ENCODE measurements at places on chromosomes 1 and 21. TPM values are rescaled to one million over a fixed set of nuclear protein-coding genes. Genes with fewer than 3 reads are reported as not detected.

DNA sequence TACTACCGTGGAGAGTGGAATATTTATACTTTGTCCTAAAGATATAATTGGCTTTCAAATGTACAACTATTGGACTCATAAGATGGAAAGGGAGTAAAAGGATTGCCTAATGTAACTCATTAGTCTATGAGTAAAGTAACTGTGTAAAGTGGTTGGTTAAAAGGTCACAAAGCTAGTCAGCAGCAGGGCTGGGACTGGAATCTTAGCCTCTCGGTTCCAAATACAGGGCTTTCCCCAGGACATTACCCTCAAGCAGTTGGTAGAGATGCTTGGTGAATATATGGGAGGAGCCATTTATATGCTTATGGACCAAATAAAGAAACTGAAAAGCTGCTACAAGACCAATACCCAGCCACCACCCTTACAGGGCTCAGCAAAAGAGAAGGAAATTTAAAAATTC lies 283.7 kb downstream of the HLX start:
- DNase-seq = no peak

DNA sequence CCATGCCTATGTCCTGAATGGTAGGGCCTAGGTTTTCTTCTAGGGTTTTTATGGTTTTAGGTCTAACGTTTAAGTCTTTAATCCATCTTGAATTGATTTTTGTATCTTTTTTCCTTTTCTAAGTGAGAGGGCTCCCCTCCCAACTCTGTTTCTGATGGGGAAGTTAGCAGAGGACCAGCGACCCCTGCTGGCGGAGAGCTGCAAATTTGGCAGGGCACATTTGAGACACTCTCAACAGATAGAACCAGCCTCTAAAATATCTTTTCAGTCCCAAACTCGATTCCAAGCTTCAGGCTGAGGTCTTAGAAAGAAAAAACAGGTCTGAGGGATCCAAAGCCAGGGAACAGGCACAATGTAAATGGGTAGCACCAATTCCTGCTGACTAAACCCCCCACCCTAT lies 32.5 kb downstream of the LRRC3 start:
- DNase-seq = no peak

GRCh38 chr1:83909687-83910086 lies 89.2 kb downstream of the TTLL7 start:
- DNase-seq = no peak

ADCY10 gene
- total RNA-seq = under 0.01 TPM

SH2D2A gene
- 2.7 TPM for total RNA-seq

DNASE2B gene
- total RNA-seq = not detected

Measured in esophagus muscularis mucosa (tissue), 4 donors.